ENCODE measurements at places on chromosomes 4 and X.

GRCh38 chrX:47956016-47956415 is 47.8 kb downstream of the ZNF182 start:
- DNase-seq, result no peak

DNA sequence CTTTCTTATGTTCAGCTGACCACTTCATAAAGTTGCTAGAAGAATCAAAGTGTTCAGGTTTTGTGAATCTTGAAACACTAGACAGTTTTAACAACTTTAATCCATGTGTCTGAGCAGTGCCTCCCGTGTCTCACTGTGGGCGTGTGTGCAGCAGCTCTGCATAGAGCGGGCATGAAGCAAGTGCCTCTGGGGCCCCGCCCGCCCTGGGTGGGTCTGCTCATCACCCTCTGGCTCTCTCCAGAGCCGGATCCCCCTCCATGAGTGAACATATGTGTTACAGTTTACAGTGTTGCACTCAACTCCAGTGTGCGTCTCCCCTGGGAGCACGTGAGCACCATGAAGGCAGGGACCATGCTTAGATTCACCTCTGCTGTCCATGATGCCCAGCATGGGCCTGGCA is 37.6 kb upstream of the CRMP1 start:
- no peak for DNase-seq

- no peak for DNase-seq
These were observed 127.7 kb downstream of the PRKX start for GRCh38 chrX:3585719-3586118.

- DNase-seq, result no peak
These were observed 125.8 kb upstream of the STX18 start for GRCh38 chr4:4667622-4668081.

DNA sequence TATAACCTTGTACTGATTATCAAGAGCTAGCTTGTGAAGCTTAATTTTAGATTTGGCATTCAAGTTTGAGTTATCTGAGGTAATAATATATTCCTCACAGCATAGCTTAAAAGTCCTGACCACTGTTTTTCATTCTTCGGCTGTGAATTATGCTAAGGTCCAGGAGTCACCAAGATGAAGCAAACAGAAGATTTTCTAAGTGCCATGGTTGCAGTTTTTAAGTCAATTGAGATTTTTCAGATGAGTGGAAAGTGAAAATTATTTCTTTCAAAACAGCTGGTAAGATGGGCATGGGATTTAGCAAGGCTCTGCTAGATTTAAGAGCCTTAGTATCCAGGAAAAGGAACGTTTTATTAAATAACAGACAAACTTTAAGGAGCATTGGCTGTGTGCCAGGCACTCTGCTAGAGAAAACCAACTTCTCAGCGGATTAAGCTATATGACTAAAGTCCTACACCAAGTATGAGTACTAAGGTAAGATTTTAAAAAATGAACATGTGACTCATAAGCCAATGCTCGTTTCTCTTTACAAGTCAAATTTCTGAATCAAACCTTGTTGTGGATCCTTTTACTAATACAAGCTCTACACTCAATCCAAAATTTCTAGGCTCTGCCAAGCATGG is 149.9 kb upstream of the IL15 start:
- no peak for DNase-seq

- no peak for DNase-seq
These were observed 488 bp downstream of the NAP1L5 start for GRCh38 chr4:88697141-88697540.

DNA sequence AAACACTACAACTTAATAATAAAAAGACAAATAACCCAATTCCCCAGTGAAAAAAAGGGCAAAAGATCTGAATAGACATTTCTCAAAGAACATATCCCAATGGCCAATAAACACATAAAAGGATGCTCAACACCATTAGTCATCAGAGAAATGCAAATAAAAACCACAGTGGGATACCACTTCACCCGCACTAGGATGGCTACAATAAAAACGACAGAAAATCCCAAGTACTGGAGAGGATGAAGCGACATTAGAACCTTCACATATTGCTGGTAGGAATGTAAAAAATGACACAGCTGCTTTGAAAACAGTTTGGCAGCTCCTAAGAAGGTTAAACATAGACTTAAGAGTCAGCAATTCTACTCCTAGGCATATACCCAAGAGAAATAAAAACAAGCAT is 140.6 kb upstream of the ARX start:
- no peak for DNase-seq
